ENCODE measurements at places on chromosomes 7 and 10.

DNA sequence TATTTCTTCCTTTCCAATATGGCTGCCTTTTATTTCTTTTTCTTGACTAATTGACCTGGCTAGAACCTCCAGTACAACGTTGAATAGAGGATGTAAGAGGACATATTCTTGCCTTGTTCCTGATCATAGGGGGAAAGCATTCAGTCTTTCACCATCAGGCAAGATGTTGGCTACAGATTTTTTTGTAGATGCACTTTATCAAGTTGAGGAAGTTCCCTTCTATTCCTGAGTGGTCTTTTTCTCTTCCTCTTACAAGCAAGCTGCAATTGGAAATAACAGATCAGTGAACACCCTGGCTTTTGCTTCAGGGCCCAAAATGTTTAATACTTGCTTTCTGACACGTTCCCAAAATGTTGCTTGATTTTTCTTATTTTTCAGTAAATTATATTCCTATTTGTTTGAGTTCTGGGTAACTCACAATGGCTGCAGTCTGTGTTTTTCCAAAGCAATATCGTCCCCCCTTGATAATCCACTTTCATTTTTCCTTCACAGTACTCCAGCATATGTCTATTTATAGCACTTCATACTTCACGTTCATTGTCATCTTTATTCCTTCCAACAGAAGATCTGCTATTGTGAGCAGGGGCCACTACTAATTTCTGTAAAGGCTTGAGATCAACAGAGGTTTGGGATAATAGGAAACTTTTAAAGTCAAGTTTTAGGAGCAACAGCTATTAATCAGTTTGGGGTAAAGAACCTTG is 11.7 kb downstream of the CPEB3 start:
- DNase-seq, result no peak

DNA sequence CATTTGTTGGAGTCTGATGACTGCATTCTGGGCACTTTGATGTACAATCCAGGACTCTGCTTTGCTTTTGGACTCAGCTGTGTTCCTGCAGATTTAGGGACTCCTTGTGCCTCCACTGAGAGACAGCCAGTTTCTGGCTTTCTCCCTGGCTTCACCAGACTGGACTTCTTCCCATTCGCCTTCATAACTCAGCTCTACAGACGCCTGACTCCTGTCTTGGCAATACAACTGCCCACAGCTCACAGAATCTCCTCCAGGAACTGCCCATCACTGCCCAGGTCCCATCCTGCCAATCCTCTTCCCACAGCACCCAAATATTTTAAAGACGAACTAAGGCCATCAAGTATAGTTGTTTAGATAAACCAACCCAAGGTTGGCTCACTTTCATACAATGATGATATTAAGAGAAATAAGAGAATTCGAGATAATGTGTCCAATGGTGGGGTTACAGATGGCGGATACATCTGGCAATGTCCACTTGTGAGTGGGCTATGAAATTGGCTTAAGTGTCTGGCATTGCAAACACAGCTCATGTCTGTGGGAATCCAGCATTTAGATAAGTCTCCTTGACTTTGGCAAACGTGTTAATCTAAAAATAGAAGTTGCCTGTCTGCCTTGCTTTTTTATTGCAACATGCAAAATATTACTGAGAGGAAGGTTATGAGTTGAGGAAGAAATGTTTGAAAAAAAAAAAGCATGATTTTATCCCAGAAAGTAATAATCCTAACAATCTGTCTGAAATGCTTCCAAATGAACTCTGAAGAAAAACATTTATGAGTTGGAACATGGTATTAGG is 95.1 kb downstream of the ITGA8 start:
- no peak for DNase-seq

DNA sequence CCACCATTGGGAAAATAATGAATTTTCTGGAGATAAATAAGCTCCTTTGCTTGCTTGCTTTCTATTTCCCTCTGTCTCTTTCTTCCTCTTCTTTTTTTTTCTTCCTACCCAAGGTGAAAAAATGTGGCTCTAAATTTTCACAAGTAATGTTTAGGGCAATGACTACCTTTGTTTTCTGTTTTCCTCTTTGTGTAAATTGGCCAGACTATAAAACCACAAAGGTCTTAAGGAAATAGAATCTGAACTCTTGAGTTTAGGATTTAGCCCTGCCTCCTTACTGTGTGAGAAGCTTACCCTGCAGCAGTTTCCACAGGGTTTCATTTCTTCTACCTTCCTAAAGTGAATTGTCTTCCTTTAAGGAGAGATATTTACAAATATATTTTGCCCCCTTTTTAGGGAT is 330.4 kb downstream of the ARL4A start:
- no peak for DNase-seq

DNA sequence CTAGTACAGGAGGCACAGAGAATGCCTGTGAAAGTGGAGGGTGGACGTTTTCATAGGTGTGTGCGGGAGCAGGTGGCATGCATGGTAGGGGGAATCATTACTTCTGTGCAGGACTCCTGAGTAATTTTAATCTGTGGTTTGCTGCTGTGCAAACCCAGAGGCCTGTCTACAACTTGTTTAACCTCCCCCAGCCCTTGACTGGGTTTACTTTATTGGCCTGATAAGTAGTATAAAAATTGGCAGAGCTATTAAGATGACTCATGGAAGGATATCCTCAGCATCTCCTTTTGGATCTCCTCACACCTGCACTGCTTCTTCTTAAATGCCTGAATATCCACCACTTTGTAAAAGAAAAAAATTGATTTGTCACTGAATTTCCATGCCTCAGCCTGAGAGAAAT is 104.8 kb downstream of the AUTS2 start:
- no peak for DNase-seq

DNA sequence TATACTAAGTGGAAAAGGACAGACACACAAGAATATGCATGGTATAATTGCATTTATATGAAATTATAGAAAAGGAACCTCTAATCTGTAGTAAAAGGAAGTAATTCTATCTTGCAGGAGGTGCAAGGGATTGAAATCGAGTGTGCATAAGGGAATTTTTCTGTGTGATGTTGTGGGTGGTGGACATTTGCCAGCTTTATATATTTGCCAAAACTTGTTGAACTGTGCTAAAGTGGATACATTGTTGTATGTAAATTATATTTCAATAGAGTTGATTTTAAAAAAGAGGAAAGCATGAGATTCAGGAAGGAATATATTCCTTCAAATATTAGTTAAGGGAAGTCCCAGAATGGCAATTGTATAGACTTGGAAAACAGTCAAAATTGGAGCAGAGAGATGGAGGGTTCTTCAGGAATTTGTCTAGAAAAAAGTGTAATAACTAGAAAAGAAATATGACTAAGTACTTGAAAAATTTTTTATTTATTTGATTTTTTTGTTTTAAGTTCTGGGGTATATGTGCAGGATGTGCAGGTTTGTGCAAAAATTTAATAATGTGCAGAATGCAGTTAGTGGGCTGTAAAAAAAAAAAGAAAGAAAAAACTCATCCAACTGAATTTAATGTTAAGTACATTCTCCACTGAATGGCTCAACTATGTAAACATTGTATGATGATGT is 96.1 kb downstream of the ARL4A start:
- no peak for DNase-seq

DNA sequence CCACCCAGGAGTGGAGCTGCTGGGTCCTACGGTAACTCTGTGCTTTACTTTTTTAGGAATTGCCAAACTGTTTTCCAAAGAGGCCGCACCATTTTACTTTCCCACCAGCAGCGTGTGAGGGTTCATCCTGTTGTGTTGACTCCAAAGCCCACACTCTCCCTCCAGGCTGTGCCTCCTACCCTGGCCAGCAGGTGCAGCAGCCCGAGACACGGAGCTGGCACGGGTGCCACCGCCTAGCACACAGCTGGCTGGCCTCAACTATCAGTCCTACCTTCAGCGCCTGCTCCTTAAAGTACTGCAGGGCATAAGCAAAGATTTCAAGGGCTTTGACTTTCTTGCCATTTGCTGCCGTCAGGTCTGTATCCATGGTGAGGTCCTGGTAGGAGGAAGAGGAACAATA is 44.0 kb downstream of the HSPA12A start:
- DNase-seq, result no peak

GRCh38 chr7:82542665-82543064 is 99.1 kb upstream of the CACNA2D1 start:
- DNase-seq, result no peak

DNA sequence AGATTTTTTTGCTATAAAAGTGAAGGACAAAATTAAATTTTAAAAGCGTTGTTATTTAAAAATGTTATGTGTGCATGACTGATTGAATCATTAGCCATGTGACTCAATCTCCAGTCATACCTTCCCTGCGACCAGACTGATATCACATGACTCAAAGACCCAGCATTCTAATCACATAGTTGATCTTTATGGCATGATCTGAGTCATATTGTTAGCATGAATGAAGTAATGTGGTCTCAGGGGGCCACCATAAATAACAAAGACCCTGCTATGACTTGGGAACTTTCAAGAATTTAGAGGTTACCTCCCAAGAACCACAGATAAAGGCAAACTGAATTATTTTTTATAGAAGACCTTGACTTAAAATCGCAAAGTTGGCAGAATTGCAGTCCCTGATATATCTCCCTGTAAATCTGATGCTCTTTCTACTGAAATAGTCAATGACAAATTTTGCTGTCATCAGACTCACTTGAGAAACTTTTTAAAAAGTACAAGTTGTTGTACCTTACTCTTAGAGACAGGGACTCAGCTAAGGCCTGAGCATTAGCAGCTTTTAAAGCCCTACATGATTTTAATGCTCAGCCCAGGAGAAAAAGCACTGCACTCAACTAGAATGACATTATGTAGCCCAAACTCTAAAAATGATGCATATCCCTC is 717.3 kb downstream of the XPNPEP1 start:
- DNase-seq, result no peak

DNA sequence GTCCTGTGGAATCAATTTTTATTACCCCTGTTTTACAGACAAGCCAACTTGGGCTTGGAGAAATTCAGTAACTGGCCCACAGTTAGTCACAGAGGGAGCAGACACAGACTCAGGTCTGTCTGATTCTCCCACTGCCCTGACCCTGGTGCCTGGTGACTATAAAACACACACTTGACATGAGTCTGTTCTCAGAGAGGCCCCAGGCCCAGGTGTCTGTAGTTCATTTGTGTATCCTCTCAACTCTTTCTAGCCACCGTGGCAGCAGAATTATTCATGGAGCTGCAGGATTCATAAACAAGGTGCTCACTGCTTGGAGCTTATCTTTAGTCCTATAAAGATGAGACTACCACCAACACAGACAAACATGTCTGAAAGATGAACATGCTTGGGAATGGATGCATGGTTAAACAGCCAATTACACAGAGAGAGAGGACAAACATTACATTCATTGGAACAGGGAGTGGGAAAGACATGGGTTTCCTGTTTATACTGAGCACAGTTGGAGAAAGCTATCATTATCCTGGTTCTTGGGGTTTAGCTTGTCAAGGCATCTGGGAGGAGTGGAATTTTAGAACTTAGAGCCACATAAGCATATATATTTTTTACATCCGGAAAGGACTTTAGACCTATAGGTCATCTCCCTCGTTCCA is 79.1 kb upstream of the PDCD4 start:
- no peak for DNase-seq

Data from NCI-H1092 treated with DMSO at 0.1 percent for 48 hours (cell line).